ENCODE measurements at places on chromosomes 2 and 18.

DNA sequence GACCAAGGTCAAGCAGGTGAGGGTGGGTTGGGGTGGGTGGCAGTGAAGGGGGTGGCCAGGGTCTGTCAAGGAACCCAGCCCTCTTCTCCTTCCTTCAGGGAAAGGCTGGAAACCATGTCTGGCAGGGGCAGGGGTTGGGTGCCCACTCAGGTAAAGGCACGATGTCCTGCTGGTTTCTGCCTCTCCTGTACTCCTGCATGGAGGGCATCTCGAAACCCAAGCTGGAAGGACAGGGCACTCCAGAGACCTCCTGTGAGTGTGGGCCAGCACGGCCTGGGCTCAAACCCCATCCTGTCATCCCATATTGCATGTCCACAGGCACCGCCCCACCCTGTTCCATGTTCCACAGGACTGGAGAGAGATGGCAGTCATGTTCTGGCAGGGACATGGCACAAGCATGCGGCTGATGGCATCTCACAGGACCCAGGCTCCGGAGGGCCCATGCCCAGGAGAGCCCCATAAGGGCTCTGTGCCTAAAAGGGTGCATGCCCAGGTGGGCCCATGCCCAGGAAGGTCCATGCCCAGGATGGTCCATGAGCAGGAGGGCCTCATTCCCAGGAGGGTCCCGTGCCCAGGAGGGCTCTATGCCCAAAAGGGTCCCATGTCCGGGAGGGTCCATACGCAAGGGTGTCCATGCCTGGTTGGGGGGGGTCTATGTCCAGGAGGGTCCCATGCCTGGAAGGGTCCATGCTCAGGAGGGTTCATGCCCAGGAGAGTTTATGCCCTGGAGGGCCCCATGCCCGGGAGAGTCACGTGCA is 6.4 kb downstream of the GPR35 start:
- DNase-seq: no peak

DNA sequence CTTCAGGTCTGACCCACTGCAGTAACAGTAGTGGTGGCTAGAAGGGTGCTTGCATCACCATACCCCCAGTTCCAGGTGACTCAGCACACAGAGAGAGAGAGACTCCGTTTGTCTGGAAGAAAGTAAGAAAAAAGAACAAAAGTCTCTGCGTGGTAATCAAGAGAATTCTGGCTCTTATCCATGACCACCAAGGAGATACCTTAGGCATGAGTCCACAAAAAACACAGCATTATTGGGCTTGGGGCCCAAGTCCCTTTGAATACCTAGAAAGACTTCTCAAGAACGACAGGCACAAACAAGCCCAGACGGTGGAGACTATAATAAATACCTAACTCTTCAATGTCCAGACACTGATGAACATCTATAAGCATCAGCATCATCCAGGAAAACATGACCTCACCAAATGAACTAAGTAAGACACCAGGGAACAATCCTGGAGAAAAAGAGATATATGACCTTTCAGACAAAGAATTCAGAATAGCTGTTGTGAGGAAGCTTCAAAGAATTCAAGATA is 21.7 kb upstream of the BAZ2B start:
- DNase-seq: no peak

GRCh38 chr2:204218040-204218439 is 281.5 kb downstream of the ICOS start:
- DNase-seq: no peak

GRCh38 chr18:9695605-9696004 is 12.5 kb upstream of the RAB31 start:
- no peak for DNase-seq

GRCh38 chr18:58226429-58226828 is 182.4 kb downstream of the NEDD4L start:
- DNase-seq: no peak

GRCh38 chr2:144461308-144461766 is 58.6 kb downstream of the ZEB2 start:
- DNase-seq: peak; percentile 51

DNA sequence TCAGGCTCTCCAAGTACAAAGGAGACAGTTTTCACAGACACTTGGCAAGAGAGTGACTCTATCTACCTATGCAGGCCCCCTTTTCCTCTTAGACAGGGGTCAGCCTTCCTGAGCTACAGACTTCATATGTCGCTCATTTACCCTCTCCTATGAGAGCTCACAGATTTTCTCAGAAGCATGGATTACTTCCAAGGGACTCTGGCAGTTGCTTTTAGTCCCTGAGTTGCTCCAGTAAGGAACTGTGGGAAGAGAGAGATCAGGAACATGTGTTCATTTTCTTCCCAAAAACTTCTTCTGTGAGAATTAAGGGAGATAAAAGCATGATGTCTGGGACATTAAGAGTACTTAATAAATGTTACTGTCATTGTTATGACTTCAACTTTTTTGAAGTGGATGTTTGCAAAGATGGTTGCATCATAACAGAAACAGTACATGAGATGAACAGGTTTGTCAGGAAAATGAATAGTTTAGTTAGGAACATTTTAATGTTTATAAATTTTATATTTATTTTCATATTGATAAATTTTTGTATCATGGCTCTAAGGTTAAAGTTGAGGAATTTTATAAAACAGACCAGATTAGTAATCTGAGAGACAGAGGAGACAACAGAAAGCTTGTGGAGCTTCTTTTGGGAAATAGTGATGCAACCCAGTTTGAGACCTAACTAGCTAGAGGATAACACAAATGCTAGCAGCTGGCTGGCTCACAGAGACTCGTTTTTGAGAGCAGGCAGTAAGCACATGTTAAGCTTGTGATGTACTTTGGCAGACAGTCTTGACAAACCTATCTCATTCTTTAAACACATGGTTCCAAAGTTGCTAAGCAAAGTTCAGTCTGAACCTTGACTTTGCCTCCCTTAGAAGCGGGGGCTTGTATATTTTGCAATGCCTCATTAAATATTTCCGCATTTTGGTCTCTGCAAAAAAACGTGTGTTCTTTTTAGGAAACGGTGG is 21.7 kb upstream of the UGP2 start:
- DNase-seq: peak; percentile 46

GRCh38 chr2:23524261-23524706 is 139.3 kb downstream of the KLHL29 start:
- DNase-seq: no peak

DNA sequence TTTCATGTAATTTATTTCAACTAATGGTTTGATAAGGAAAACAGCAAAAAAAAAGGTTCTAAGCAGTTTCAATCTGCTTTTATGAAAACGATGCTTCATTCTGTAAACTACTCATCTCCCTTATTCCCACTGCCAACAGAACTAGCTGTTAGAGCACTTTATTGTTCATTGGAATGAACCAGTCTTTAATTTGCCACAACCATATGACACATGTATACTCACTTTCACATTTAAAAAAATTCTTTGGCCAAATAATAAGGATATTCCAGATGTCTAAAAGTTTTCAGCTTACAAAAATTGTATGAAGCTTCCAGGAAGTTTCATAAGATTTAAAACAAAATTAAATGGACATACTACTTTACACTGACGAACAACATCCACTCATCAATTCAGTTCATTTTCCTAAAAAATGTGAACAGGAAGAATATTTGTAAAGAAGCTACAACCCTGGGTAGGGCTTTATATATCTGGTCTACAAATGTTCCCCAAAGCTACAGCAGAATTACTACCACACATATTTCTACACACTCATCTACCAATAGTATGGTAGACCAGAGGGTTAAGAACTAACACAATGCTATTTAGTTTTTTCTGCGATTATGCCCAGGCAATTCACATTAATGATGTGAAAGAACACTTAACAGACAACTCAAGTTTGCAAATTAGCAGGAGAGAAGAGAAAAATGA is 37.7 kb downstream of the ZNF521 start:
- DNase-seq: no peak

DNA sequence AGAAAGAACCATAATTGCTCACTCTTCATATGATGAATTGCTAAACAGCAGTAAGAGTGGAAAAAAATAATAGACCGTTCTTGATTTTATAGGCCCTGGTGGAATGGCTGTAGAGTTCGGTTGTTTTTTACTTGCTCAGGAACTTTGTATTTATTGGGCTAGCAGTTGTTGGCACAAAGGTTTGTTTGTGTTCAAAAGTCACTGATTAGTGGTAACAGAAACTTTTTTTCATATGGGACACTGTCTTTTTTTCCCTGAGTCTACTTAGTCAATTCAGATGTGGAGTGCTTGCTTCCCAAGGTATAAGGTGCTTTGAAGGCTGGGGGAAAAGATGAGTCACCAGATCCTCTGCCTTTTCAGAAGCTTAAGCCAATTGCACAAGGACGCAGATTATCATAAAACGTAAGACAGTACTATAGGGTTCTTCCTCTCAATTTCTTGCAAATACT is 25.8 kb downstream of the PHLPP1 start:
- no peak for DNase-seq

GRCh38 chr2:209323738-209324137 is 100.1 kb upstream of the MAP2 start:
- no peak for DNase-seq

DNA sequence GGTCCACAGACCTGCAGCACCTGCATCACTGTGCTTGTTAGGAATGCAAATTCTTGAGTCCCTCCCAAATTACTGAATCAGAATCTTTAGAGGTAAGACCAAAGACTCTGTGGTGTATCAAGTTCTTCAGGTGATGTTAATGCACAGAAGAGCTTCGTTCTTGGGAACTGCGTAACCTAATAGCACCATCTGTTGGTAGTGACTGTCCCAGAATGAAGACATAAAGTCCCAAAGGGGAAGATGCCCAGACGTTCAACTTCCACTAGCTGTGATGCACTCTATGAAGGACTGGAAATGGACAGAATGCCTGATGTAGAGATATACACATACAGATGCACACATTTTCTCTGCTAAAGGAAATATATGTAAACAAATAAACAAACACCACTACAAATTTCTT is 576.0 kb downstream of the LRP1B start:
- DNase-seq: no peak

DNA sequence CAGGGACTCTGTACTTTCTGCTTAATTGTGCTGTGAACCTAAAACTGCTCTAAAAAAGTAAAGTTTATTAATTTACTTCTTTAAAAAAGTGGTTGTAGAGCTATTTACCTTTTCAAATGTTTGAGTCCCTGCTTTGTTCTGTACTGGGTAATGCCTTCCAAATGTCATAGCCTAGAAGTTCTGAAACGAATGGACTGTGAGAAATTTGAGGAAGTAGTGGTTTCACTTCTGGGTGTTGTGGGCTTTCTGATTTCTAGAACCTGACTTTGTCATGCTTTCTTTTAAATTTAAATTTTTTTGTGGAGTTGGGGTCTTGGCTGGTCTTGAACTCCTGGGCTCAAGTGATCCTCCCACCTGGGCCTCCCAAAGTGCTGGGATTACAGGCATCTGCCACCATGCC is 44.6 kb downstream of the SMAD4 start:
- DNase-seq: no peak

DNA sequence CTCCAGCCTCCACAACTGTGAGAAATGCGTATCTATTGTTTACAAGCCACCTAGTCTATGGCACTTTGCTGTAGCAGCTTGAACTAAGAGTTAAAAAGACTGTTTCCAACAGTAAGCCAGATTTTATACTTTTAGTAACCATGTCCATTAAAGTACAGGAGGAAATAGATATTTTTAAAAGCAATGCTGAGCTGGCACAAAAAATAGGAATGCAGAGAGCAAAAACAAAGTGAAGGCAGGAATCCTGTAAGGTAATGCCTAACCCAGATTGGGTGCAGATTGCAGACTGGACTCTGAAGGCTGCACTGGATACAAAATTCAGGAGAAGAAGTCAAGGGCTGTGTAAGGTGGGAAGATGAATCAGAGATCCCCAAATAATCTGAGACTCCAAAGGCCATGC is 55.5 kb downstream of the SH3YL1 start:
- no peak for DNase-seq

- DNase-seq: no peak
These were observed 3.8 kb upstream of the WDR35 start for GRCh38 chr2:19993731-19994130.

DNA sequence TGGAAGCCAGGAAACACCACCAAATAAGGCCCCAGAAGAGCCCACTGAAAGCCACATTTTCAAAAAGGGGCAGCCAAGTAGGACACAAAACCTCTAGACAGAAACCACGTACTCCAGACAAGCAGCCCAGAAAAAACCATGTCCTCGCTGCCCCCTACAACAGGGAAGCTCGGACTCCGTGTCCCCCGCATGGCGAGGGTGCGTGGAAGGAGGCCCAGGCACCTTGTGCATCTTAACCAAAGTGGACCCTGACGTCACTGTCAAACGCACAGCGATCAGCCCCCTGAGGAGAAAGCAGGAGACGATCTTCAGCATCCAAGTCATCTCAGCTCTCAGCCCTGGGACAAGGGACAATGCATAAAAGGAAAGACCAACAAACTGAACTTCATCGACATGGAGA is 168.4 kb downstream of the EIPR1 start:
- DNase-seq: no peak

- DNase-seq: no peak
These were observed 2041.4 kb upstream of the CELF4 start for GRCh38 chr18:39607034-39607433.

DNA sequence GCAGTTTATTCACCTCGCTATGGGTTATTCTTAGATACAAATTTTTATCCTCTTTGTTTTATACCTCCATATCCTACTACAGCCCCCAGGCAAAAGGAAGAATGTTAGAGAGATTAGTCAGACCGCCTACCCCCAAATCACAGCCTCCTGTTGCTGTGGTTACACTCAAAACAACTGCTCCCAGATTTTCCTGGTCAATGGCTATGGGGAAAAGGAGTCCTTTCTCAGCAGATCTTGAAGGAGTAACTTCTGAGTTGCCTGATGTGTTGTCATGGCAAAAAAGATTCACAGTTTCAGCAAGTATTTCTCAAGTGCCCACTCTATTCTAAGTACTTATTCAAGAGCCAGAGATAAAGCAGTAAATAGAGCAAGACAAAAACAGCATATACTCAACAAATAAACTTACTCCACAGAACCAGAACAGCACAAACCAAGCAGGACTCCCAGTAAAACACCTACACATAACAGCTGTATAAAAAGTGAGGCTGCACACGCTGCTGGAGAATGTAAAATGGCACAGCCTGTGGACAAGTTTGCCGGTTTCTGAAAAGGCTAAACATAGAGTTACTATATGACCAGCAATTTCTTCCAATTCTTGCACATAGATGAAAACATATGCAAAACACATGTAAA is 104.8 kb downstream of the NOL10 start:
- no peak for DNase-seq

DNA sequence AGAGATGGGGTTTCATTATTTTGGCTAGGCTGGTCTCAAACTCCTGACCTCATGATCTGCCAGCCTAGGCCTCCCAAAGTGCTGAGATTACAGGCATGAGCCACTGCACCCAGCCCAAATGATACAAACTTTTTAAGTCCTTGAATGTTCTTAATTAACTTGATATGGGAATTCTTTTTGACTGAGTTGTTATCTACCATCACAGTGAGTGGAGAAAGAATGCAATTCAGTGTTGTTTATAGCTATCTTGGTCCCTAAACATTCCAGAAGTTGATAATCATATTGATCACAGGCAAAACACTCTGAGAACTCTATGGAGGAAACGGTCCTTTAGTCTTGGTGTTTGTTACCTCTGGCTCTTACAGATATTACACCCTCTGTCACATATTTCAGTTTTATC is 1072.5 kb downstream of the SUCLG1 start:
- DNase-seq: no peak

DNA sequence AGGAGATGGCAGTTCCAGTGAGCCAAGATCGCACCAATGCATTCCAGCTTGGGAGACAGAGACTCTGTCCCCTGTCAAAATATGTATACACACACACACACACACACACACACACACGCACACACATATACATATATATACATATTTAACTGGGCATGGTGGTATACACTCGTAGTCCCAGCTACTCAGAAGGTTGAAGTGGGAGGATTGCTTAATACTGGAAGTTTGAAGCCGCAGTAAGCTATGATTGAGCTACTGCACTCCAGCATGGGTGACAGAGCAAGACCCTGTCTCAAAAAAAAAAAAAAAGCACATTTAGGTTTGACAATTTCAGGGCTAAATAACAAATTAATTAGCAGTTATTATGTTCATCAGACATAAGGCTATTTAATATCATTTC is 36.0 kb upstream of the ATIC start:
- DNase-seq: no peak
